ENCODE measurements at places on chromosomes 2 and 18.
A peak's percentile ranks its signal among the peaks of the same experiment; 100 is the strongest.

DNA sequence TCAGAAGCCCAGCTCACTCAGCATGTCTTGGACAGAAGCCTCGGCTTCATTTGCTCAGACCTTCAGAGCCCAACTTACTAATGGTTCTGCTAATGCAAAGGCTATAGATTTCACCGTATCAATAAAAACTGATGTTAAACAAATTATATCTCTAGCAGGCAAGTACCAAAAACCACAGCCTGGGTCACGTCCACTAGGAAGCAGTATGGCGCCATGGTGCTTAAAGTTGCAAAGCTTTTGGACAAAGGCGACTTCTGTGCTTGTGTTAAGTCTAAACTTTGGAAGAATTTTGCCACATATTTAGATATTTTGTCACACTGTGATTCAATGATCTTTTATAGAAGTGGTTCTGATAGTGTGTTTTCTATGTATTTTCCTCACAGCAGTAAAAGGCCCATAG lies 276.8 kb upstream of the PARD3B start:
- DNase-seq, result no peak

GRCh38 chr2:160353813-160354212 lies 139.8 kb downstream of the RBMS1 start:
- DNase-seq, result no peak

DNA sequence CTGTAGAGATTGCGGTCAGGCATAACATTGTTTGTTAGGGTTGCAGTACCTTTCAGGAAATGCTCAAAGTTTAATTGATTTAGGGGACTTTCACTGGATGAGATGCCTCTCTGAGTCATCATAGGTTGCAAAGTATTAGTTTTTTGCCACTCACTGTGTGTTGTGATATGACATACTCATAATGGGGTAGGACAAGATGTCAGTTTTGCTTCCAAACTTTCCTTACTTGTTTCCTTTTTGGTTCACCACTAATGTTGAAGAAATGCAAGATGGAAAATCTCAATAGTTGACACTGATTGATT lies 35.0 kb upstream of the PTH2R start:
- no peak for DNase-seq

DNA sequence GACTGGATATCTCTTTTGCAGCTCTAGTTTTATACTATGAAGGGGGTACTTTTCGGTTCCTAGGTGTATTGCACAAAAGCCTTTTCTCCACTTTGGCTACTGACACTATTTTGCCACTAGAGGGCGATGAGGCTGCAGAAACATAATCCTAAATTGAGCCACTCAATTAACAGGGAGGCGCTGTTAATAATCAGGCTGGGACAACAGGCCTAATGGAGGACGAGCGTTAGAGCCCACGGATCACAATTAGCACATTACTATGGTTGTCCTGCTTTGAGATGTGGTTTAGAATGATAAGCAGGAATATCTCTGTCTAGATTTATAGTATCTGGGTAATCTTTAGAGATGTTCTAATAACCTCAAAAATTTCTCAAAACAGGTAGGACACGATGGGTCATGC lies 62.2 kb upstream of the PMAIP1 start:
- DNase-seq, result no peak

DNA sequence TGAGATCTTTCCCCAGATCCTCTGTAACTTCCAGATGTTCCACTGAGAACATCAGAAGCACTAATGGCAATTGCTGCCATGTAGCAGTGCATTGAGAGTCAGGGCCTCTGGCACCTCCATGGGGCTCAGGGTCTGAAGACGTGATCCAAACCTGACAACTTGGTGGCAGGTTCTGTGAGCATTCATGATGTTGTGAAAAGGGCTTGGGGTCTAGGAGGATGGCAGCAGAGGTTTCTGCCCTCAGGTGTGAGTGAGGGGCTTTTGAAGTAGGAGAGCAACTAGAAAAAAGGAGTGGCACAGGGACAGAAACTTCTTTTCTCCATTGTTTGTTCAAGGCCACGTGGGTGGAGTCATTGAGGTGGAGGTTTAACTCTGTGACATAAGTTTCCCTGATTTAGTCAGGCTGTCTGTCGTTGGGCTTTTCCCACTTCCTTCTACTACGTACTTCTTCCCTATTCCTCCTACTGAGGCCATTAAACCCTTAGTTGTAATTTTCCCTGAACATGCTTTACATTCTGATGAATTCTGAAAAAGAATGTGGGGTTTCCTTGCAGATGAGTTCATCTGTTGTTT lies 13.1 kb downstream of the CFLAR start:
- no peak for DNase-seq

DNA sequence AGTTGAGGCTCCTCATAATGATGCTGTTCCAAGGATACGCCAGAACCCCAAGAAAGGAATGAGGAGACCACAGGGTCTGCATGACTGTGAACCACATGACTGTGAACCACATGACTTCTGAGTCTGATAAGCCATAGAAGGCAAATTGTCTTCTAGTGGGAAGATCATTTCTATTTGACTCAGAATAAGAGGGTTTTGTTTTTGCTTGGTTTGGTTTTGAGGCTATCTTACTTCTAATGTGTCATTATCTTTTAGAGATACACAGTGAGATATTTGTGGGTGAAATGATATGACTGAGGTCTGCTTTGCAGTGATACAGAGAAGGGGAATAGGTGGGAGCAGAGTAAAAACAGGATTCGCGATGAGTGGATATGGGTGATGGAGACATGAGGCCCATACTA lies 28.9 kb upstream of the BCL2L11 start:
- DNase-seq, result no peak

DNA sequence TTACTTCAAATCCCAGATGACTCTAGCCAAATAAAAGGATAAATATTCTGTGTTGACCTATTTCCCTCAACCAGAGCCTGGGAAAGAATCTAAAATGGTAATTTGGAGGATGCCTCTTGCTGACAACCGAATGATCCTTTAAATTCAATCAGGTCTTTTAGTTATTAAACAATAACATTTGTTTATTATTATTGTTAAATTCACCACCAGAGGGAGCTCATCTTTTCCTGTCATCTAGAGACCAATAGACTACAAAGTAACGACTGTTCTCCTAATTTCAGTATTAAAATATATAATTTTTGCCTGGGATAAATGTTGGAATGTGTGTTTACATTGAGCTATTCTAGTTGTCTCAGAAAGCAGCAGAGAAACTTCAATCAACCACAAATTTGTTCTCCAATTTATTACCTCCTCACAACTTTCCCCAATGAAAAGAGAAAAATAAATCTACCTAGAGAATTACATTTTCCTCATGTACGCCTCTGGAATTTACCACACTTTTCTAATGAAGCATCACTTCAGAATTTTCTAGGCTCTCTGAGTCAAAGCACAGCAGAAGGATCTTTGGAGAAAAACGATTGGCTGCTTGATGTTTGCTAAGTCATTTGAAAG lies 142.7 kb downstream of the SCG2 start:
- DNase-seq, result no peak

DNA sequence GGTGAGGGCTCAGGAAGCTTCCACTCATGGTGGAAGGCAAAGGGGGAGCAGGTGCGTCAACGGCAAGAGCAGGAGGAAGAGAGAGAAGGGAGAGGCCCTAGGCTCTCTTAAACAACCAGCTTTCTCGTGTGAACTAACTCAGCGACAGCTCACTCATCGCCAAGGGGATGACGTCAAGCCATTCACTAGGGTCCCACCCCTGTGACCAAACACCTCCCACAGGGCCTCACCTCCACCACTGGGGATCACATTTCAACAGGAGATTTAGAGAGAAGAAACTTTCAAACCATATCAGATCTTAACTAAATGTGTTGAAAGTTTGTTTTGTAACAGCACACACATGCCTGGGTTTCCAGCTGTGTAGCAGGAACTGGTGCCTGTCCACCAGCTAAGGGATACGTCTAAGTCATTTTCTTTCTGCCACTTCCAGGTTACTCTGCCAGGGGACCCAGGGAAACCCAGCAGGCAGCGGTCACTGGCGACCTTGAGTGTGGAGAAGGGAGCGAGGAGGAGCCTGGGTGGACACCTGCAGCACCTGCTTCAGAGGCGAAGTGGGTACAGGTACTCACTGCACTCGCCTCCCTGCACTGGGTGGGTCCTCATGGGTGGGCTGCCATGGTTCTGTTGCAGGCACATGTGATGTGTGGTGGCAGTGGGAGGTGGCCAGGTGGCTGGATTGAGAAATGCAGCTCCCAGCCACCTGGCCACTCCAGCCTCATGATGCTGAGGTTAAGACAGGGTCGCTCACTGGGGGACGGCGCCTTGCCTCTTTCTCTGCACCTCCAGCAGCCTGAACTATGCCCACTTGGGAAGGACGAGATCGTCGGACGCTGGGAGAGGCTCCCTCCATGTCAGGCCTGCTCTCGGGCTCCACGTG lies 8.4 kb upstream of the GPC1 start:
- DNase-seq, result no peak

DNA sequence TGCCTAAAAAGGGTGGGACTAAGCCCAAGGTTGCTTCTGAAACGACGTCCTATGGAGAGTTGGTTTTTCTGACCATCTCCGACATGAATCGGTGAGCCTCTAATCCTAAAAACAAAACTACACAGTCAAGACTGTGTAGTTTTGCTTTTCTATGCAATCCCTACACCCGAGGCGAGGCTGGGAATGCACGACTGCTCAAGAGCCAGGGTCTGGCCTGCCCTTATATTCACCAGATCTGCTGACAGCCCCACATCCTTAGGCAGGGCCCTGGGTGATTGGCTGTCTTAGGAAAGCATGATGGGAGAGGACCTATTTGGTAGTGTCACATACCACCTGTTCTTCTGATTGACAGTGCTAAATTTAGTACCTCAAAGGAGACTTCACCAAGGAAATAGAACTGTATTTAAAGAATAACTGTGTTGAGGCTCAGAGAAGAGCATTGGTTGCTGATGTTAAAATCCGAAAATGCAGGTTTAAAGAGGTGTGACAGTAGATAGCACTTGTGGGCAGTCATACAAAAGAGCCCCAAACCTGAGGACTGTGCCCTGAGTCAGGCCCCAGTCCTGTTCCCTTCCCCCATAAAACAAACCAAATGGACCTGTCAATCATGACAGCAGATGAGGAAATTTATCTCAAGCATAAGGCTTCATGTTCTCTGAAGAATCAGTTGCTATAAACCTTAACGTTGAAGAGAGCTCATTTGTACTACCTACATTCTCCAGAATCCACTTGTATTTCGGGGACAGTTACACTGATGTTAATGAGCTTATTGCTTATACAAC lies at the start of gene TTN:
TSS of gene TTN (minus strand) at position 197 of the 782 bp plus-strand sequence. CDS start 2,781 bp downstream, outside the sequence.
- no peak for DNase-seq

- DNase-seq, result no peak
These were observed 72.1 kb upstream of the RGPD5 start for GRCh38 chr2:109722026-109722425.

- no peak for DNase-seq
These were observed 40.7 kb upstream of the UPP2 start for GRCh38 chr2:158060835-158061435.

GRCh38 chr2:71720596-71721361 lies 267.4 kb downstream of the DYSF start:
- DNase-seq, result no peak

DNA sequence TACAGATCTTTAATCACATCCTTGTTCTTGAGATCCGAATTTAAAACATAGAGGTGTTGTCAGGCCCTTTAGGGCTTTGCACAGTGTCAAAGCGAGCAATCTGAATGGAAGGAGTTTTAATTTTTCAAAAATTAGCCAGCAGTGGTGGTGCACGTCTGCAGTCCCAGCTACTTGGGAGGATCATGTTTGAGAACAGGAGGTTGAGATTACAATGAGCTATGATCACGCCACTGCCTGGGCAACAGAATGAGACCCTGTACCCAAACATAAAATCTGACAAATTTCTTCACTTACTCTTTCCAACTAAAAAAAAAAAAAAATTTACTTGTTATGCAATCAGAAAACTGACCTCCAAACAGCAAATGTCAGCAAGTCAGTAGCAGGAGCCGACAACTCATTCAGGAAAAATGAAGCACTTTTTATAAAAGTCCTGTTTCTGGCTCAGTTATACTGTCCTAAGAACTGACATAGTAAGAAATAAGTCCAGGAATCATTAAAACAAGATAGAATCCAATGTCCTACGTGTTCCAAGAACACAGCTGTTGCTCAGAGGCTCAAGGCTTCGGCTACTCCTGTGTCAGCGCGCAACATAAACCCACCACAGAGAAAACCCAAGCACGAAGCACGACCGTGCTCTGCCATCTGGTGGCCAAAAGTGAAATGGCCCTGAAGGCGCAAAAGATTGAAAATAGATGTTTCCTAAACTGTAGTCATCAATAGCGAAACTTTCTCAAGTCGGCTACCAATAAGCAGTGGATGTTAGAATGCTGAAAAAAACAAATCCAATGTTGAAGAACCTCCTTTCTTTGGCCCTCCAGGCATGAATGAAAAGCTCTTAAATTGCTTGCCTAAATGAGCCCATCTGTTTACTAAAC lies 138.1 kb downstream of the INO80D start:
- DNase-seq, result peak; percentile 7

DNA sequence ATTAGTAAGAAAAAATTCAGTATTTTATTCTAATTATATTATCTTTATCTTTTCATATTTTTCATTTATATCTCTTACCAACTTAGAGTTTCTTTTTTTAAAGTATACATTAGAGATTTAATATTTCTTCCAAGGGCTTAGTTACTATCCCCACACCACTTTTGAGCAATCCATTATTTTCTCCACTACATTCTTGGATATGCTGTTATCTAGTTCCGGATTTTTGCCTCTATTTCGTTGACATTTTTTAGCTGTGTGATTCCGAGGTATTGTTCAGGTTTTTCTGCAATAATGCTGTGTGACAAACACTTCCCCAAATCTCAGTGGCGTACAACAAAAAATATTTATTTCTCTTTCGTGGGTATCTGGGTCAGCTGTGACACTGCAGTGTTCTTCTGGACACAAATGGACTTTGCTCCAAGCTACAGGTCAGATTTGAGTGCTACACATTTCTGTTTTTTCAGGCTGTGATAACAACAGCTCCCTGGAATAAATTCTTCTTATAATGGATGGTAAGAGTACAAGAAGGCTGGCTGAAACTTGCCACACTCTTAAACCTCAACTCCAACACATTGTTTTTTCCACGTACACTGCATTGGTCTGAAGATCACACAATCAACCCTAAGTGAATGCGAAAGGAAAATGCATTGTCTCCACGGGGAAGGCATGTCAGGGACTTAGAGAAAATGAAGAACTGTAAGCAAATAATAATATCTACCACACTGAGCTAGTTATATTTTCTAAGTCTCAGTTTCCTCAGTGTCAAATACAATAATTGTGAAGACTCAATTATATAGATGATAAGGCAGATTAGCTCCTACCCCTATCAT lies 50.9 kb upstream of the PSMD14 start:
- no peak for DNase-seq

- no peak for DNase-seq
These were observed 11.2 kb upstream of the CALCRL start for GRCh38 chr2:187459256-187459655.

Data from stimulated activated CD4-positive, alpha-beta T cell treated with anti-CD3 and anti-CD28 coated beads, Interleukin-1b, Interleukin-23, amount 100 ng/mL, for 1 hour (primary cell).